ENCODE measurements at places on chromosomes 1 and 21.
A peak's percentile ranks its signal among the peaks of the same experiment; 100 is the strongest.

DNA sequence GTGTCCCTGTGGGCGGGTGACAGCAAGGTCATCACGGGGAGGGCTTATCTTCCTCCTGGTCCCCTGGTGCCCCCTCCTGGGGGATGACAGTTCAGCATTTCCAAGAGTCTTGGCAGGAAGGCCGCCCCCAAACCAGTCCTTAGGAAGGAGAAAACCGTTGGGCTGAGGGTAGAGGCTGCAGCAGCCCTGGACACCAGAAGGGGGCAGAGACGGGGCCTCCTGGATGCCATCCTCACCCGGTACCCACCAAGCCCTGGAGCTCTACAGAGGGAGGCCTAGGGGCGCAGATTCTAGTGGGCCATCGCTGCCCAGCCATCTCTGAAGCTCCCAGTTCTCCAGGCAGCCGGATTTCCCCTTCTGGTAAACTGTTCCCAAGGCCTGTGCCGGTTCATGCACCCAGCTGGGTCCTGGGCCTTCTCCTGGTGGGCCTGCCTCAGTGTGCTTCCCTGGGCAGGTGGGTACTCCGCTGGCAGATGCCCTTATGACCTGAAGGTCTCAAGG is 14.8 kb upstream of the ZNF669 start:
- no peak for DNase-seq

DNA sequence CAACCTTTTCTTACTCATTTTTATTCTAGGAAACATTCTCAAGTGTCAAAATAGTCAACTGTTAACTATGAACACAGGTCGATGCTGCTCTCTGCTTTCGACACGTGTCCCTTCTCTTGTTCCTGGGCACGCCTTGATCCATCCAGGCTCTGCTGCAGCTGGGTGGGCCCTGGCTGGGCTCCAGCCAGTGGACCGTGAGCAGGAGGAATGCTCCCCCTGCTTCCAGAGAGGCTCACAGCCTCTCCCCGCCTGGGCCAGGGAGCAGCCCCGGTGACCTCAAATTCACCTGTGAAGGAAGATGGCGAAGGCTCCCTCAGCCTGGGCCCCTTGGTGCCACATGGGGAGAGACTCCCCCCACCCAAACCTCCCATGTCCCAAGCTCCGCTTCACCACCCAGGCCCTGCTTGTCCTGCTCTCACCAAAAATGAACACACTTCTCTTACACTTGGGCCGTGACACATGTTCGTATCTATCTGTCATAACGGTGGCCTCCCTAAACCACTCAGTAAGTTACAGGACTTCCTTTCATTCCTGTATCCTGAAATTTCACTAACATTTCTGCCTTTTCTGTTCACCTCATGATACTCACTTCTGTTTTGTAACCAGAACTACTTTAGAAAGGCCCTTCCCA is 24.6 kb upstream of the ADARB1 start:
- DNase-seq, result no peak

- DNase-seq, result peak; percentile 67
Observed at GRCh38 chr21:35026617-35027562, 22.2 kb downstream of the RUNX1 start.

- DNase-seq, result no peak
Observed at GRCh38 chr21:38979271-38980121, 173.8 kb downstream of the ETS2 start.

DNA sequence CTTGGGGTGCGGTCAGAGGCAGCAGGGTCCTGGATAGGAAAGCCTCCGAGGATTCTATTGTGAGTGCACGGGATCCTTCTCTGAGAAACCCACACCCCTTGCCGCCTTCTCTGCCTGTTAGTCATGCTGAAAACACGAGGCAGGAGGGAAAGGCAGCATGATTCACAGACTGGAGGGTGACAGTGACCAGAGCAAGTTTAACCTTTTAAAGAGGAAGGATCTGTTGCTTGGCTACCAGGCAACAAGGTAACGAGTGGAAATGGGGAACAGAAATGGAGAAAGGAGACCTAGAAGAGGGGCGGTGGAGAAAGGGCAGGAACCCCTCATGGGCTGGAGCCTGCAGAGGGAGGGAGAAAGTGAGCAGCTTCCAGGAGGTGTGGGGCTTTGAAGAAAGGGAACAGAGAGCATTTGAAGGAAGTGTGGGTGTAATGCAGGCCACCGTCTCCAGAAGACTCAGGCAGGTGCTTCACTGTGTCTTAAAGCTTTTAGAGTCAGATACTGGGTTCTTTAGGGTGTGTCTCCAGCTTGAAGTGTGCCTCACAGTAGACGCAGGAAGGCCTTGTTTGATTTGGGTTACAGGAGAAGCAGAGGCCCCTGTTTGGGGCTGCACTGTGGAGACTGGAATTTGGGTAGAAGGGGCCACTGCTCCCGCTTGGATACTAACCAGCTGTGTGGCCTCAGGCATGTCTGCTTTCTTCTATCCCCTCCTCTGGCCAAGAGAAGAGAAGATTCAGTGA is 19.1 kb downstream of the OPTC start:
- no peak for DNase-seq

DNA sequence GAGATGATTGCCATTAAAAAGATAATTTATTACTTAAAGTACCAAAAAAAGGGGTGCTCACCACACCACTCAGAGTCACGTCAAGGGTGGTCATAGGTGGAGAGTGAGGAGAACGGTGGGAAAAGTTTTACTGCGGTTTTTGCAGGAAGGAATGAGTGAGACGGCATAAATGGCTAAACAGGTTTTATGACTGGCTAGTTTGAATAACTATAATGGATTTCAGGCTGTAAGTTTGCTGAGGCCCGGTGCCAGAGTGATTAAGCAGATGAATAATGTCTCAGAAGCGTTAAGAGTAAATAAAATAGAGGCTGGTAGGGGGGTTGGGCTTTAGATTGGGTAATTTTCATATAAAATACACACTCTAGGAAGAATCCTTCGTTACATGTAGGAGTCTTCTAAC is 1337.8 kb downstream of the AMY1C start:
- DNase-seq, result no peak

DNA sequence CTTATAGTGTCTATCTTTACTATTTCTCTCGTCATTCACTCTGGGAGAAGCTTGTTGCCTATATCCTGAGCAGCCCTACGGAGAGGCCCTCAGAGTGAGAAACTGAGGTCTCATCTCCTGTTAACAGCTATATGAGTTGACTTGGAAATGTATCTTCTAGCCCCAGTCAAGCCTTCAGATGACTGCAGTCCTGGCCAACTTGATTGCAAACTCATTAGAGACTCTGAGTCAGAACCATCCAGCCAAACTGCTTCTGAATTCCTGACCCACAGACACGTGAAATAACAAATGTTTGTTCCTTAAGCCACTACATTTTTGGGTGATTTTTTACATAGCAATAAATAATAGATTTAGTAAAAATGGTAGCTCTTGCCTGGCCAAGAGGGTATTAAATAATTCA is 3.9 kb upstream of the ZBED6 start:
- DNase-seq, result no peak

GRCh38 chr1:109823543-109824348 is 60.0 kb upstream of the EPS8L3 start:
- no peak for DNase-seq

DNA sequence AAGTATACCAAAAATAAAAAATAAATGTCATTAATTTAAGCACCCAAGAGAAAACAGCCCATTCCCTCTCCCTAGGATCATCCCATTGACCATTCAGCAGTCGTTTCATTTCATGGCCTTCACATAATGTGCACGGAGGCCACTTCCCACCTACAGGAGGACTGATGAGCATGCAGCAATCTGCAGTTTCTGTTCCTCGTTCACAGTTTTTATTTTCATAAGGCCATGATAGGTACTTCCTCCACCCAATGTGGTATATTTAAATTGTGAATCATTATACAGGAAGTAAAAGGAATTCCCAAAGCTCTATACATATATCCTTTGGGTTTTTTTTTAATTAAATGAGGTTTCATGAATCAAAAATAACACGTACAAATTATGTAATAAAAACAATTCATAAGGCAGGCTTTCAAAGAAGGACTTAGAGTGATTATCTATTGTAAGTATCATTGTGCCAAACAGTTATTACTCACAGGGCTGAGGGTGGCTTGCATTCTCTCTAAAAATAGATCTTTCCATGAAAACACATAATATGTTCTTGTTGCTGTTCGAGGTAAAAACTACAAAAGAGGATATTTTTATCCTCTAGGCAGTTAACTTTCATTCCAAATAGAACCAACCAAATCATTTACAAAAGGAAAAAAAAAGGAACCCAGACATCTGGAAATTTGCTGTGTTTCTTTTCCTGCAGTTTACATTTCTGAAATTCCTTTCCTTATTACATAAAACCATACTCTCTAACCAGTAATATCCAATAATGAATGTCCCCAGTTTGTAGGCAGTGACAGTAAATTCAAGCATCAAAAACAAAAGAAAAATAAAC is 27.5 kb upstream of the SLC44A3 start:
- no peak for DNase-seq

GRCh38 chr1:116544588-116545358 is 26.1 kb downstream of the CD58 start:
- no peak for DNase-seq

DNA sequence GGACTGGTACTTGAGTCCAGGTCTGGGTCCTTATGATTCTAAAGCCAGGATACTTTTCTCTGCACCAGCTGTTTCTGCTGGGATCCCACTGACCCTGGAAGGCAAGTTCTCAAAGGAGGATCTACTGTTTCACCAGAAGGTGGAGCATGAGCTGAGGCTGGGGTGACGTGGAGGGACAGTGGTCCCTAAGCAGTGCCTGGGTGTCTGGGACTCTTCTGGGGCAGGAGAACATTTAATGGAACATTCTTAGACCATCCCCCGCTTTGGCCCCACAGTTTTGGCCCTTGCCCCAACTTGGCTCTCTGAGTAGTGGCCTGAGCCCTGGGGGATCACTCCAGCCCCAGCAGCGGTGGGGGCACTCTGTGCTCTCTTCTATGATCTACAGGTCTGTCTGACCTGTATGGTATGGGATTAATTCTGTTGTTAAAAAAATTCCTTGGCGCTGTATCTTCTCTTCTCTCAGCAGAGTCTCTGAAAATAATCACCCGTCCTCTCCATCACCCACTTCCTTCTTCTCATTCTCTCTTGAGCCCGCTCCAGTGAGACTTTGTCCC is 60.3 kb upstream of the CSF3R start:
- DNase-seq, result no peak

All from stimulated activated CD4-positive, alpha-beta T cell treated with anti-CD3 and anti-CD28 coated beads, Interleukin-1b, Interleukin-23, amount 100 ng/mL, for 1 hour (primary cell).